ENCODE measurements at places on chromosomes 11 and 22.

- DNase-seq: no peak
Measured at GRCh38 chr11:47986742-47987141, 6.4 kb downstream of the PTPRJ start.

DNA sequence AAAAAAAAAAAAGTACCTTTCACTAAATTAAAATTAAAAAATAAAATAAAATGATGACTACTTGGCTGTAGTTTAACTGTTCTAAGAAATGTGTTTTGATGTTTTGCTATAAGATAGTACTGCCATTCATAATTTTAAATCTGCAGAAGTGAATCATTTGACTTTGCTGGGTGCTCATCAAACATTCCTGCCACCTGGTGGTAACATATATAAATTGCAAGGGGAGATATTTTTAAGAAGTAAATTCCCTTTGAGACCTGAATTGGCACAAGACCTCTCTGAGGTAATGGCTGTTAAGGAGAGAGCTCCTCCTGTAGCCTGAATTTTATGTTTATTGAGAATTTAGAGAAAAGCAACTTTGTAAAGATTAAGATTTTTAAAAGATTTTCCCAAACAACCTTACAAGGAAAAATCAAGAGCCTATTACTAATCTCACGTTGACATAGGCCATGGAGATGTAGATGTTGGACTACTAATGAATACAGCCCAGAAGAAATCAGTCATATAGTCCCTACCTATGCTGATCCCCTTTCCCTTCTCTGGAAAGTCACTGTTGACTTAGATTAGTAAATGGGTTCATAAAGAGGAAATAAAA lies 11.9 kb upstream of the NARS2 start:
- peak; percentile 59 for DNase-seq

DNA sequence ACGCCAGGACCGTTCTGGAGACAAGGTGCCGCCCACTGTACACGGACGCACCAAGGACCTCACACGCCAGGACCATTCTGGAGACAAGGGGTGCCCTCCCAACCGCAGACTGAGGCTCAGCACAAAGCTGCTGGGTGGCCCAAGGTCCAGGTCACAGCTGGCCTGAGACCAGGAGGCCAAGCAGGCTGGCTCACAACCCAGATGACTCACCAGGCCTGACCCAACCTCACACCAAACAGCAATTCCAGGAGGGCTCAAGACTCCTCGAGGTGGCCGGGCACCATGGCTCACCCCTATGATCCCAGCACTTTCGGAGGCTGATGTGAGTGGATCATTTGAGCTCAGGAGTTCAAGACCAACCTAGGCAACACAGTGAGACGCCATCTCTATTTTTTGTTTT lies 14.8 kb downstream of the BRD1 start:
- no peak for DNase-seq

- DNase-seq: no peak
Measured at GRCh38 chr11:117042689-117043088, 55.5 kb downstream of the SIK3 start.

DNA sequence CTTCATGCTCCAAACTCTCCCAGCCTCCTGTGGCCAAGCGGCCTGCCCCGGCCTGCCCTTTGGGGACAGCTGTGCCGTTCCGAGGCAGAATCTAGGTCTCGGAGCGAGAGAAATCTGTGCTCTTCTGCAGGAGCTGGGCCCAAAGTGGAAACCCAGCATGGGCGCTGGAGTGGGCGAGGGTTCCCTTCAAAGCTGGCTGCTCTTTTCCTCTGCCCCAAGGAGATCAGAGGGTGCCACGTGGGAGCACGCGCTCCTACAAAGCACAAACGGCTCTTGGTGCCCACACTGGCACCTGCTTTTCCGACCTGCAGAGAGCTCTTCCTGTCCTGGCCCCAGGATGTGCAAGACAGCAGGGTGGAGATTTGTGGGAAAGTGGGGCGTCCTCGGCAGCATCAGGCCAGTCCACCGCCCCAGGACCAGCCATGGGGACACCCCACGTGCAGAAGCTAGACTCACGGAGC lies 6.9 kb downstream of the OSBPL5 start:
- DNase-seq: no peak

GRCh38 chr22:23772649-23773473 lies at the start of gene MMP11:
MMP11 (plus strand) TSS chr22:23772849; CDS start chr22:23772871, 22 bp downstream.
- peak; percentile 61 for DNase-seq

DNA sequence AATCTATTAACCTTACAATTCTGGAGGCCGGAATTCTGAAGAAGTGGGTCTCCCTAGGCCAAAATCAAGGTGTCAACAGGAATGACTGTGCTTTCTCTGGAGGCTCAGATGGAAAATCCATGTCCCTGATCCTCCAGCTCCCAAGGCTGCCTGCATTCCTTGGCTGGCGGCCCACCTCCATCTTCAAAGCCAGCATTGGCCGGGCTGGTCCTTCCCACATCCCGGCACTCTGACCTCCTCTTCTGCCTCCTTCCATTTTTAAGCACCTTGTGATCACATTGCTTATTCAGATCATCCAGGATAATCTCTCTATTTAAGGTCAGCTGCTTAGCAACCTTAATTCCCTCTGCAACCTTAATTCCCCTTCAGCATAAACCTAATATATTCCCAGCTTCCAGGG lies 22.7 kb upstream of the CTSD start:
- no peak for DNase-seq

DNA sequence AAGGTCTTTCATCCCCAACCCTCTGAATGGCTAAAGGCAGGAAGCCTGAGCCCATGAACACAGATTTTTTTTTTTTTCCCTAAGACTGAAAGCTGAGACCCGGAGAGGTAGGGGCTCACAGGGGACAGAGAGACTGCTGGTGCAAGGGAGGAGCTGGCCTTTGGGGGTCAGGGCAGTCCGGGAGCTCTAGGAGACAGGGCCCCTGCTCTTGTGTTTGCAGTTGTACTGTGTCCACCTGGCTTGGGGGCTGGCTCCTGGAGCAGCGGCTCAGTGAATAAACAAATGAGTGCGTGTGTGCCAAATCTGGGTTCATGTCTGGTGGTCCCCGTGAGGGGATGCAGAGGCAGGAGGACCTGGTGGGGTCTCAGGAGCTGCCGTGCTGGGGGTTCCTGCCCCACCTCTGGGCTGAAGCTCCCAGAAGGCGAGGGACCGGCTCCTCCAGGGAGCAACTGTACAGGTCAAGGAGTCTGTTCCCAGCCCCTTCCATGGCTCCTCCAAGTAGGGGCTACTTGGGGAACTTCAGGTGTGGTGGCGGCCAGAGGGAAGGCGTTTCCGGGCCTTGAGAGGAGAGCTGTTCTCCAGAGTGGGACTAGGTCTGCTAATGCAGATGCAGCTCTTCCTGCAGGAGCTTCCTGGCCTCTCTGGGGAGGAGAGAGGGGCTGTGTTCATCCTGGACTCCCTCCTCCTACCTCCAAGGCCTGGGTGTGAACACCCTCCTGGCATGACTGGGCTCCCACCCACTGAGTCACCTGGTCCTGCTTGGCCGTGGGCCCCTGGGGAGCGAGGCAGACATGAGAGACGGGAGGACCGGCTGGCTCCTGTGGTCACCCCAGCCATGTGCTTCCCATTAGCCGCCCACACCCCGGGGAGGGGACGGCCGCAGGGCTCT lies 57.6 kb downstream of the FBXO7 start:
- DNase-seq: no peak

GRCh38 chr11:114154271-114155047 lies 94.9 kb downstream of the ZBTB16 start:
- no peak for DNase-seq

DNA sequence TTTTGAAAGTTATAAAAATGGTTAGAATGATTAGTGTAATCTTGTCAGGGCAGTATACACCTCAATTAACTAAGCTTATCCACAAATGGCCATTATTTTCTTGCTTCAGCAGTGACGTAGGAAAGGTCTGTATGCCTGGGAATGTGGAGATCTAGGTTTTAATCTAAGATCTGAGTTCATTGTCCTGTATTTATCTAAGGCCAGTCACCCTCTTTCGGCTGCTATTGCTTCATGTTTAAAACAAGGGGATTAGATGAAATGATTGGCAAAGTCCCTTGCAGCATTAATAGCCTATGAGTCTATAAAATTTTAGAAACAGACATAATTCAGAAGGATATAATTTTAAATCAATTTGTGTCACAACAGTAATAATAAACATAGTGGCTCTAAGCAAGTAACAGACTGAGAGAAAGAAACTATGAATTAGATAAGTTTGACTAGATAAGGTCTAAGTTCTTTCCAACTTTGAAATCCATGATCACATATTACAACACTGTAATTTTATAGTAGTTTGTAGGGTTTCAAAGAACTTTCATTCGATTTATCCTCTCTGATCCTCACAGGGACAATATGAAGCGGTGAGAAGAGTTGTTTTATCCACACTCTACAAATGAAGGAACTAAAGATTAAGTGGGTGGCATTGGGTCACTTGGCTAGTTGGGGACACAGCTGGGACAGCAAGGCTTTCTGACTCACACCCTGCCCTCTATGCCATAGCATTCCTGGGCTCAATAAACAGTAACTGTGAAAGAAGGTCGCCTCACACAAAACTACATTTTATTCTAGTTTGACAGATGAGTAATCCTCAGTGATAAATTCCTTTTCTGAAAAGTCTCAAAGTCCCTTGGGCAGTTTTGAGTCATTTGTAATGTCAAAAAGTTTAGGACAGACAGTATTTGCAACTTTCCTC lies 60.6 kb upstream of the RDX start:
- no peak for DNase-seq

DNA sequence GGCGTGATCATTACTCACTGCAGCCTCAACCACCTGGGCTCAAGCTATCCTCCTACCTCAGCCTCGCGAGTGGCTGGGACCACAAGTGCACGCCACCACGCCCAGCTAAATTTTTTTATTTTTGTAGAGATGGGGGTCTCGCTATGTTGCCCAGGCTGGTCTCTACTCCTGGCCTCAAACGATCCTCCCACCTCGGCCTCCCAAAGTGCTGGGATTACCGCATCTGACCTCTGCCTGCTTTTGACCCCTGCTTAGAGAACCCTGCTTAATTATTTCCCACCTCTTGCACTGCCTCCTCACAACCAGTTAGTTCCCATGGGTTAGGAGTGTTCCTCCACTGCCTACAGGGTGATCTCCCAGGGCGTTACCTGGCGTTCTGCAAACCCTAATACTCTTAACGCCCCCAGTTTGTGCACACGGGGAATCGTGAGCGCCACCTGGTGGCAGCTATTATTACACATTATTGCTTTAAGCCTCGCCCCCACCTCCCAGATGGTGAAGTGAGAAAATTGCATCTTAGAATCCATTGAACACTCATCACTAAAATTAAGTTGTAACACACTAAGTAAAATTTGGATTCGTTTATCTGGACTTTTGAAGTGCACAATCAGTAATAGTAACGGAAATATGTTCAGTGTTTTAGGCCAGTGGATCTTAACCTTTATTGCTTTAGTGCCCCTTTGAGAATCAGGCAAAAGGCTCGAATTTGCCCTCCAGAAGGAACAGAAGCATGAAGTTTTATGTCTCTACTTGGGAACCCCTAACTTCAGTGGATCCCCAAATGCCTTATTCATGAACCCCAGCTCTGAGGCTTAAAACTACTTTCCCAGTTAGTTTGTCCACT lies 61.4 kb upstream of the ASPHD2 start:
- peak; percentile 63 for DNase-seq

GRCh38 chr22:29885610-29886009 lies 2.6 kb downstream of the MTMR3 start:
- DNase-seq: no peak
